Right kidney (tissue), 9 donors: ENCODE measurements at places on chromosomes 6 and 20.
A peak's percentile ranks its signal among the peaks of the same experiment; 100 is the strongest.

GRCh38 chr6:131042664-131043063 is 20.4 kb downstream of the EPB41L2 start:
- DNase-seq, result no peak

- DNase-seq, result no peak
Measured at GRCh38 chr20:37336369-37337207, 9.4 kb upstream of the SRC start.

- DNase-seq, result no peak
Measured at GRCh38 chr6:90454836-90455427, 131.9 kb downstream of the MAP3K7 start.

GRCh38 chr20:6700563-6701329 is 66.7 kb upstream of the BMP2 start:
- no peak for DNase-seq

DNA sequence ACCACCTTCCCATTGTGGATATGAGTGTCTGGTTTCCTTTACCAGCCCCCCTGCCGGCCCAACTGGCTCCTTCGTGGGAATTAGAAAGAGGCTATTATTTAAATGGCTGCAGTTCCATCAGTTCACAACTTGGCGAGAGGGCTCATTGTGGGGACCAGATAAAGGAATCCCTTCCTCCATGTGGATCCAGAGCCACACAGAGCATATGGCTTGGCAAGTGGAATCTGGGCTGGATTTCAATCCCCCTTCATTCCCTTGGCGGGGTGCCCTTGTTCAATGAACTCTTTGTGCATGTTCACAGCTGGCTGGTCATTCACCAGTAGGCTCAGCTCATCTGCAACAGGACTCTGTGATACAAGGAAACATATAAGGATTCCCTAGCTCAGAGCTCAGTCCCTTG is 140.6 kb downstream of the OPN5 start:
- DNase-seq, result no peak

DNA sequence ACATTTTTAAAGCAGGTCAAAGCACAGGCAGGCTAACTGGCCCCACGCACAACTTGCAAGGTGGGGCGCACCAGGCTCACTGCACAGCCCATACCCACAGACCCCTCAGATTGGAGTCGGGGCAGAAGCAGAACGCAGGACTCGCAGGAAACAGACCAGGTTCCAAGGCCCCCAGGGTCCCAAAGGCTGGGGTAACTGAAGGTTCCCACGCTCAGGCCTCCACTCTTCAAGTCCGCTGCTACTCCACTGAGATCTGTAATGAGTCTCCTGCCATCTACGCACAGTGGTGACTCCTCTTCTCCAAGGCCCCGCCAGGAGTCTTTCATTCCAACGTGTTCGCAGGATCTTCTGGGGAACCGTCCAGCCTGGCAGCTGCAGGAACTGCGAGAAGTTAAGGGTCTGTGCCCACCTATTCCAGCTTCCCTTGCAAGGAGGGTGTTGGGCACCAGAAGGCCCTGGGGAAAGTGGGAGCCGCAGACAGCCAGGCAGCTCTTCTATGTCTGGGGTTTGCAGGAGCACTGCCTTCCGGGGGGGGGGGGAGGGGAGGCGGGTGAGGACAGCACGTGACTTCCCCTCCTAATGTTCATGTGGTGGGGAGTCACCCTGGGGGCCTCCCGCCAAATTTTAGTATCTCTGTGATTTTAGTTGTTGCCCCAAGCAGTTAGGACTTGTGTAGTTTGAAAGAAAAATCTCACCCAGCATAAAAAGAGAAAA is 2.0 kb upstream of the TAF4 start:
- no peak for DNase-seq

- DNase-seq, result no peak
Measured at GRCh38 chr20:2130683-2131082, 29.1 kb downstream of the STK35 start.

DNA sequence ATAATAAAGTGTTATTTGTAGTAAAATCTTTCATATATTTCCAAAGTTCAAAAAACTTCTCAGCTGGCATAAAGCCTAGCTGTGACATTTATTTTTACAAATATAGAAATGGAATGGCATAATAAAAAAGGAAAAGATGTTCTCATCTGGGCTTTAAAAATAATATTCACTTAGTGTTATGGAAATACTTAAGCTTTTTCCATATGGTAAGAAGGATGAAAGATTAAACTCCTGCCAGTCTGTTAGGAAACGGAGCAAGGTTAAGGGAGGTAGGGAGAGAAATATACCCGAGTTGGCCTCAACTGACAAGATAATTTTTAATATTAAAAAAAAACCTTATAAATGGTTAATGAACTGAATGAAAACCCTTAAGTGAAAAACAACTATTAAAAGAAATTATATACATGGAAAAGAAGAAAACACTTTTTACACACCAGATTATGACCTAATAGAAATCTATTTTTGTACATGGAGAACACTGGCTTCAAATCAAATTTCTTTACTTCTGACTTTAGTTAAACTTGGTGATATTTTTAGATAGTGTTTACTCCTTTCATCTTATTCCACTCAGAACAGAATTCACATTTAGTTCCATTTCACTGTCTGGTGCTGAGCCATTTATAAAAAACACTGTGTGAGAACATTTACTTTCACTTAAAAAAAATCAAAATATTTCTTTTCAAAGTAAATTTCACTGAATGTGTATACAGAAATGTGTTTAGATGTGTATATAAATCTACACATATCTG is 137.0 kb downstream of the DST start:
- no peak for DNase-seq

- no peak for DNase-seq
Measured at GRCh38 chr20:33933469-33933909, 60.2 kb upstream of the RALY start.

GRCh38 chr6:52162940-52163908 is 23.0 kb upstream of the IL17A start:
- DNase-seq, result no peak

DNA sequence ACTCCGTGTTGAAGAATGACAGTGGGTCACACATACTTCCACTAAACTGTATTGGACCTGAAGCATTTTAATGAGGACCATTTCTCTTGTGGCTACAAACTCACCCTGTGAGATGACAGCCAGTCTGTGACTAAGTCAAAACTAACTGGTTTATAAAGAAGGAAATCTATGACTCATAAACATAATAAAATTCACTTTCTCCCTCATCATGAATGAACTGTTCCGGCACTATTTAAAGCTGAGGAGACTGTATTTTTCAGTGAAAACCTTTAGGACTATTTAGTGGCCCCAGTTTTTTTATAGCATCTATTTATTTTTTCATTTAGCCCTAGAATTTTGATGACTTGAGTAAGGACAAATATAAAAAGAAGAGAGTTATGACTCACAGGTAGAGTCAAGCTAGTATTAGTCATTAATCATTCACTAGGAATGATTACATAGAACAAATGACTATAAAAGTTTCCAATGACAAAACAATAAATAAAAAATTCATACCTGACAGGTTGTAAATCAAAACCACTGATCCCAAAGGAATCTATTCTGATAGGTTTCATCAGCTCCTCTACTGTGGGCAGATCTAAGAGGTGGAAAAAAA is 34.2 kb downstream of the CEP162 start:
- DNase-seq, result no peak

DNA sequence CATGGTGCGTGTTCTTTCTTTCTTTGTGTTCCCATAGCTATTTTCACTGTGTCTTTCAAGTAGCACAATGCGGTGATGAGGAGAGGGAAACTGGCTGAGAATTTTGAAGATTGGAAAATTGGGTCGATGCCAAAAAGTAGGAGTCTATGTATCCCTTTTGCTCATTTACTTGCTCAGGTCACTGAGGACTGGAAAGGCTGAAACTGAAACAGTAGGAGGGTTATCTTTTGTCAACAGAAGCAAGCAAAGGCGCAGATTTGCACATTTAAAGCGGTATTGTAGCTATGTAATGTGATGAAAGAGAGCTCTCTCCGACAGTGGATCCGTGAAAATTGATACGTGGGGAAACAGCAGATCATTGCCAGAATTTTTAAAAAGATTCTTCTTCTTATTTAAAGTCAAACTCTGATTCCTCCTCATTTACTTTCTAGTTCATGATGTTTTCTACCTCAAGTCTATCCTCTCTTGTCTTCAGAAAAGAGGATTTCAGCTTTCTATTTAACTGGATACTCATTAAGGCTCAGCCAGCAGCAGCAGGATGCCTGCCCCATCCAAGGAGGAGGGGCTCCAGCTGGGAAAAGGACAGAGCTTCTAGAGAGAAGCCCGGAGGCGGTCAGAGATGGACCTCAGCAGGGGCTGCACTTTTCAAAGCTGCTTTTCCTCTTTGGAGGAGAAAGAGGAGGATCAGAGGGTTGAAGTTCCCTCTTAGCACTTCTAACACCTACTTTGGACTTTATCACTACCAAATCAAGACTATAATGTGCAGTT is 15.9 kb upstream of the FYN start:
- DNase-seq, result peak; percentile 49

DNA sequence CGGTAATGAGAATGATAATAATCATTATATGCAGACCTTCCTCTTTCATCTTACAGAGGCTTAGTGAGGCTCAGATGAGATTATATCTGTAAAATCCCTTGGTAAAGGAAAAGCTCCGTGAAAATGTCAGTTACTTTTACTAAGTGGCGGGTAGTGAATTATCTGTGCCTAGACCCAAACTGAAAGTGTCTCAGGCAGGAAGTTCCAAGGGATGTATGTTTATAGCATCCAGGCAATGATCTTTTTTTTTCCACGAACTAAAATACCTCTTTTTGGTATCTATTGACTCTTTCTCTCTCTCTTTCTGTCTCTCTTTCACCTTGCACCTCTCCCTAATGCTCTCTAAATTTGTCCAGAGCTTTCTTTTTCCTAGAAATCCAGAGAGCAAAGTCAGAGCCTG is 5.0 kb downstream of the TCF21 start:
- no peak for DNase-seq

- peak; percentile 36 for DNase-seq
Measured at GRCh38 chr6:129370268-129370916, 339.6 kb downstream of the ARHGAP18 start.

DNA sequence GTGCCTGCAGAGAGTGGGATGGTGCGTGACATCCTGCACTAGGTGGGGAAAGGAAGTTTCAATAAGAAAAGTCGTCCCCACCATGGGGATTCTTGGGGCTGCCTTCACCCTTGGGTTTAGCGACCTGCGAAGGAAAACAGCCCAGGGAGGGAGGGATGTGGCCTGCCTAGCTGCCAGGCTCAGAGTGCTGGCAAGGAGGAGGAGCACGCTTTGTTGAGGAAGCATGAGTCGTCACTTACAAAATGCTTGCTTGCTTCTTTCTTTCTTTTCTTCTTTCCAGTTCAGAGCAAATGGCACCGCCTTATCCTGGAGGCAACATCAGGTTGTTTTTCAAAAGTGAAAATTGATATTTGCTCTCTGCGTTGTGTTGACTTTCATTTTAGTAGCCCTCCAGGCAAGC is 123.2 kb downstream of the TFAP2C start:
- DNase-seq, result no peak

- no peak for DNase-seq
Measured at GRCh38 chr6:111652156-111652555, 46.5 kb upstream of the TRAF3IP2 start.

- DNase-seq, result no peak
Measured at GRCh38 chr6:84772428-84773132, 8.2 kb upstream of the TBX18 start.

DNA sequence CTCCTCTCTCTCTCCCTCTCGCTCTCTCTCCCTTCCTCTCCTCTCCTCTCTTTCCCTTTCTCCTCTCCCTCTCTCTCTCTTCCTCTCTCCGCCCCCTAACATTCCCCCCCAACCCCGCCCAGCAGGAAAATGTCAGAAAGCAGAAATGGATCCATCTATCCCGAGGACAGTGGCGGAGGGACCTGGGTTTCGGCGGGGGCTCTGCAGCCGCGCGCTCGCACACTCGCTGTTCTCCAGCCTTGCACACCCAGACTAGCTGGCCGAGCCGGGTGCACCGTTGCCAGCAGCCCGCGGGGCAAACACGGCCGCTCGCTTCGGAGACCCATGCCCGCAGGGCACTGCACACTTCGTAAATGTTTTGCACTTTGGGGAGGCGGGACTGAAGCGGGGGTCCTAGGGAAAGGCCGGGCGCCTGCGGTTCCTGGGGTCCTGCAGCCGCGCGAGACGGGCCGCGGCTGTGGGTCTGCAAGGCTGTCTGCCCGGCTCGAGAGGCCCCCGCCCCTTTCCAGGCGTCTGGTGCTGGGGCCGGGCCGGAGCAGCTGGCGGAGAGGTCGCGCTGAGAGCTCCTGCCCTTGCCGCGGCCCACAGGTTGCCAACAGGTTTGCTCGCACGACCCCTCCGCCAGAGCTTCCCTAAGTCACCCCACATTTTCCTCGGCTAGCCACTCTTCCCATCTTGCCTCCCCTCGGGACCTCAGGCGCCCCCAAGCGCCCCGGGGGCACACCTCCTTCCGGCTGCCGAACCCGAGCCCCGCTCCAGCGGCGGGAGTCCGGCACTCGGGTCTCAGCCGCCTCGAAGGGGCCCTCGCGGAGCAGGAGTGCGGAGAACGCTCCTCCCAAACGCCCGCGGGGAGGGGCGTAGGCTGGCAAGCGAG is 818 bp upstream of the MDGA1 start:
- peak; percentile 84 for DNase-seq

DNA sequence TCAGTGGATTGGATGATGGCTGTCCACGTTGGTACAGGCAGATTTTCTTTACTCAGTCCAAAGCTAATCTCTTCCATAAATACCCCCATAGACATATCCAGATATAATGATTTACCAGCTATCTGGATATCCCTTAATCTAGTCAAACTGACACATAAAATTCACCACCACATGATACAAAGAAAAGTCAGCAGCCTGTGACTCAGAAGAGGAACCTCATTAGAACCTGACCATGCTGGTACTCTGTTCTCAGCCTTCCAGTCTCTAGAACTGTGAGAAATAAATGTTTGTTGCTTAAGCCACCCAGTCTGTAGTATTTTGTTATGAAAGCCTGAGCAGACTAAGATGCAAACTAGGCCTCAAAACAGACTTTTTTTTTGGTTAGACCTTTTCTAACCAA is 431.3 kb upstream of the RNF217 start:
- no peak for DNase-seq

DNA sequence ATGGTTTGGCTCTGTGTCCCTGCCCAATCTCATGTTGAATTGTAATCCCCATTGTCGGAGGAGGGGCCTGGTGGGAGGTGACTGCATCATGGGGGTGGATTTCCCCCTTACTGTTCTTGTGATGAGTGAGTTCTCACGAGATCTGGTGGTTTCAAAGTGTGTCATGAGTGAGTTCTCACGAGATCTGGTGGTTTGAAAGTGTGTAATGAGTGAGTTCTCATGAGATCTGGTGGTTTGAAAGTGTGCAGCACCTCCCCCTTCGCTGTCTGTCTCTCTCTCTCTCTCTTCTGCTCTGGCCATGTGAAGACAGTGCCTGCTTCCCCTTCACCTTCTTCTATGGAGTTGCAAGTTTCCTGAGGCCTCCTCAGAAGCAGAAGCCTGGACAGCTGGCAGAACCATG is 87.6 kb downstream of the MYLK4 start:
- DNase-seq, result no peak

DNA sequence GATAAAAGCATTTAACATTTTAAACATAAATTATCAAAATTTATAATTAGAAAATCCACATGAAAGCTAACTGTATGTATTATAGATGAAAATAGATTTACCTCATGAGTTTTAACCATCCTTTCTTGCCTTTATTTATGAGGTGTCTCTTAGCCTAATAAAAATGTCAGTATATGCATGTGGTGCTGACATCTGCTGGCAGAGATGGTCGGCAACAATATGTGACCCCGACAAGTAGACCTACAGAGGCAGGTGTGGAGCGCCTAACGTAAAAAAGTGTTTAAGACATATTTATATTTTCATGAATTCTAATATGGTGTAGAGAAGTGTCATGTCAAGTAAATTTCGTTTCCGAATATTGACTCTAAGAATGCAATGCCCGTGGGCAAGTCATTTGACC is 149.0 kb upstream of the FUT9 start:
- DNase-seq, result no peak

- no peak for DNase-seq
Measured at GRCh38 chr6:56582236-56582635, 60.5 kb downstream of the DST start.

GRCh38 chr6:16045238-16045637 is 83.6 kb upstream of the MYLIP start:
- DNase-seq, result no peak
